ENCODE measurements at places on chromosomes 2 and 18. TPM values are rescaled to one million over a fixed set of nuclear protein-coding genes. Genes with fewer than 3 reads are reported as not detected.

GRCh38 chr2:196849895-196850294, 40.7 kb upstream of the C2orf66 start:
- 0 out of 2 replicates have a peak, but pooled peaks cover 3% of the 10 kb centered on the region for H3K4me1 ChIP-seq
- no peaks in the 10 kb centered on the region for H3K27me3 ChIP-seq
- H3K4me3 ChIP-seq = no peak overlapping the region
- no peak overlapping the region for H3K27ac ChIP-seq

DNA sequence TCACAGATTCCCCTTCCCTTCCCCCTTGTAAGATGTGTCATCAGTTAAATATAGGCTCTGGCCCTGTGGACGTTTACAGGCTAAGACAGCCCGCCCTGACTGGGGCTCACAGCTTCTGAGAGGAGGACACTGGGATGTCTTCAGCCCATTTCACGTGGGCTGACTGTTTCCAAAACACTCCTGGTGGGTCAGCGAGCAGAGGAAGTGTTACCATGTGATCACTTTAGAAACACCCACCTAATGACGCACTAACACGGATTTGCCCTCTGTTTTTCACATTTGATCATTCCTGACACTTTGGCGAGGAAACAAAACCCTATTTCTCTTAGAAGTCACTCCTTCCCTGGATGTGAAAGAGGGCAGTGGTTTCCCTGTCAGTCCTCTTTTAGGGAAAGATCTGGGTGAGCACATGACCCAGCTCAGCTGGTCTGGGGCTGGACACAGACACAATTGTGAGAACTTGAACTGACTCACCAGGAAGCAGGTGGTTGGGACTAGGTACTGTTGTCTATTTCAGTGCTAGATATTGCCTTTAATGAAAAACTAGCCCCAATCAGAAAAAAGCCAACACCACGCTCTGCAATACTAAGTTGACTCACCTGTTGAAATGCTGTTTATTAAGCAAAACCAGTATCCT, 38.8 kb downstream of the BMP10 start:
- no peaks in the 10 kb centered on the region for H3K36me3 ChIP-seq
- H3K4me1 ChIP-seq = peaks cover 26% of the 10 kb centered on the region
- H3K4me3 ChIP-seq = no peak overlapping the region
- H3K27me3 ChIP-seq = no peaks in the 10 kb centered on the region

DNA sequence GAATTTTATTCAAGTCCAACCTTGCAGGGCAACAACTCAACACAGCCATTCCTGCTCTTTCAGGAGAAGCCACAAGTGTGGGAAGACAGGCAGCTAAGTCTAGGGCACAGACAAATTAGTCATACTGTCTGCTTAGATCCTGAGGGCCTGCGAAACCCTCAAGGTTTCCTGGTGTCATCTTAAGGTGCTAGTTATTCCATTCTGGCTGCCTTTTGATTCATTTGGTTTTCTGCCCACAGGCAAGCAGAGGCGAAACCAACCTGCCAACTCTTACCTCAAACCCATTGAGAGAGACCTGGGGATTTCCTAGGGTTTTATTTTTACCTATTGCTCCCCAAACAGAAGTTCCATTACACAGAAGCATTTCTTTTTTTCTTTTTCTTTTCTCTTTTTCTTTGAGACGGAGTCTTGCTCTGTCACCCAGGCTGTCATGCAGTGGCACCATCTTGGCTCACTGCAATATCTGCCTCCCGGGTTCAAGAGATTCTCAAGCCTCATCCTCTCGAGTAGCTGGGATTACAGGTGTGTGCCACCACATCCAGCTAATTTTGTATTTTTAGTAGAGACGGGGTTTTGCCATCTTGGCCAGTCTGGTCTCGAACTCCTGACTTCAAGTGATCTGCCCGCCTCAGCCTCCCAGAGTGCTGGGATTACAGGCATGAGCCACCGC, 23.7 kb upstream of the SCYGR1 start:
- H3K4me1 ChIP-seq = peaks cover 23% of the 10 kb centered on the region
- no peak overlapping the region for H3K4me3 ChIP-seq
- no peaks in the 10 kb centered on the region for H3K36me3 ChIP-seq

DNA sequence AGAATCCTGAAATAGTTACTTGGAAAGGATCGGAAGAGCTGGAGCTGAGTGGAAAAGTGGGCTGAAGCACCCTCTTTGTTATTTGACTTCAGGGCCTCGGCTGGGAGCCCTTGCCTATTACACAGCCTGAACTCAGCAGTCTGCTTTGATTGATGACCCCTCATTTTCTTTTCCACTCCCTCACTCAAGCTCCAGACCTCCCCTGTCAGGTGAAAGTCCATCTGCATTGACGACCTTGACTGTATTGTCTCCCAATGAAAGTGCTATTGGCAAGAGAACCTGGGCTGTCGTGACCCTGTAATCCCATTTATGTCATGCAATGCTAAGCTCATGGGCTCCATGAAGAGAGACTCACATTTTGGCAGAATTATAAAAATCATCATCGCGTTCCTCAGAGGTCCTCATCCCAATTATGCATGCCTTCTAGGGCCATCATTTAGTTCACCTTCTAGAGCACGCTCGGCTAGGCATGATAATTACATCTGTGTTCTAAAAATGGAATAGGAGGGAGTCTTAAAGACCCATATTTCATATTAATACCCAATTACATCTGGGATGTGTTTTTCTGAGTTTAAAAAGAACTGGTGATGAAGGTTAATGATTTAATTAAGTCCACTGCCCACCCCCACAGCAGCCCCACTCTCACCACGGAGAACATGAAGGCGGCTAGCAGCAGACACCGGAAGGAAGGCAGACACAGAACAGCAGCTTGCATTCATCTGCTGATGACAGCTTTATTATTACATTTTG, 472.5 kb downstream of the PID1 start:
- H3K4me3 ChIP-seq = no peak overlapping the region
- no peak overlapping the region for H3K27ac ChIP-seq
- no peak for DNase-seq
- peaks cover 23% of the 10 kb centered on the region for H3K27me3 ChIP-seq

GRCh38 chr2:184498936-184499335, 99.4 kb upstream of the ZNF804A start:
- no peaks in the 10 kb centered on the region for H3K36me3 ChIP-seq
- no peaks in the 10 kb centered on the region for H3K4me1 ChIP-seq
- H3K27me3 ChIP-seq = no peaks in the 10 kb centered on the region

DNA sequence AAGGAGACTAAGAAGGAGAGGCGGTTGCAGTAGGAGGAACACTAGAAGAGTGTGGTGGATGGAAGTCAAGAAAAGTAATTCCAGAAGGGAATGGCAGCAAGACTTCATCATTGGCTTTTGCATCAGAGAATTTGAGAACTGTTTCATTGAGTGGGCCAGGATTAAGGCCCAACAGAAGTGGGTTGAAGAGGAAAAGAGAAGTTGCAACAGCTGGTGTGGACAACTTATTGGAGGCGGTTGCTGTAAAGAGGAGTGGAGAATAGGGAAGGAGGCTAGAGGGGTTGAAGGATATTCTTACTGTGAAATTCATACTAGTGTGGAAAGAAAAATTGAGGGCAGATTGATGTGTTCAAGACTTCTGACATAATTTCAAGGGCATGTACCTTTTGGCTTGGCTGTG, 168.7 kb upstream of the FN1 start:
- H3K4me1 ChIP-seq = no peaks in the 10 kb centered on the region
- no peaks in the 10 kb centered on the region for H3K27me3 ChIP-seq
- H3K4me3 ChIP-seq = no peak overlapping the region
- no peak for DNase-seq
- no peak overlapping the region for H3K27ac ChIP-seq

DNA sequence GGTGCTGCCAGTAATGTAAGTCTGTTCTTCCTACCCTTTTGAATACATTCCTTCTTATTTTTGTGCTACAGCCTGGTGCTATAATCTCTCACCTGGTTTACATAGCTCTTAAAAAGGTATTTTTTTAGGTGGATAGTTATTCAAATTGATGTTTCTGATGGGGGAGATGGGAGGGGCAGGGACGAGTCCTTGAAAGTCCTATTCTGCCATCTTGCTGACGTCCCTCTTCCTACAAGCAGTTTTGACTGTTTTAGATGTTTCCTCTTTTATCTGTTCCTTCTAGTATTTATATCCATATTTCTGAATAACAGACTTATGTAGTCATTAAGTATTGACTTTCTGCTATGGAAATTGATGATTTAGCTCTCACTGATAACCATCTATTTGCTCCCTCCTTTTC, 256.4 kb downstream of the KIAA1328 start:
- H3K4me3 ChIP-seq = no peak overlapping the region
- H3K36me3 ChIP-seq = no peaks in the 10 kb centered on the region
- DNase-seq = no peak
- no peak overlapping the region for H3K27ac ChIP-seq
- no peaks in the 10 kb centered on the region for H3K4me1 ChIP-seq

GRCh38 chr2:101884423-101884822, 107.3 kb upstream of the IL1R2 start:
- H3K4me1 ChIP-seq = peaks cover 13% of the 10 kb centered on the region
- no peaks in the 10 kb centered on the region for H3K27me3 ChIP-seq
- H3K4me3 ChIP-seq = no peak overlapping the region
- no peak for DNase-seq
- H3K36me3 ChIP-seq = peaks cover 69% of the 10 kb centered on the region
- no peak overlapping the region for H3K27ac ChIP-seq

DNA sequence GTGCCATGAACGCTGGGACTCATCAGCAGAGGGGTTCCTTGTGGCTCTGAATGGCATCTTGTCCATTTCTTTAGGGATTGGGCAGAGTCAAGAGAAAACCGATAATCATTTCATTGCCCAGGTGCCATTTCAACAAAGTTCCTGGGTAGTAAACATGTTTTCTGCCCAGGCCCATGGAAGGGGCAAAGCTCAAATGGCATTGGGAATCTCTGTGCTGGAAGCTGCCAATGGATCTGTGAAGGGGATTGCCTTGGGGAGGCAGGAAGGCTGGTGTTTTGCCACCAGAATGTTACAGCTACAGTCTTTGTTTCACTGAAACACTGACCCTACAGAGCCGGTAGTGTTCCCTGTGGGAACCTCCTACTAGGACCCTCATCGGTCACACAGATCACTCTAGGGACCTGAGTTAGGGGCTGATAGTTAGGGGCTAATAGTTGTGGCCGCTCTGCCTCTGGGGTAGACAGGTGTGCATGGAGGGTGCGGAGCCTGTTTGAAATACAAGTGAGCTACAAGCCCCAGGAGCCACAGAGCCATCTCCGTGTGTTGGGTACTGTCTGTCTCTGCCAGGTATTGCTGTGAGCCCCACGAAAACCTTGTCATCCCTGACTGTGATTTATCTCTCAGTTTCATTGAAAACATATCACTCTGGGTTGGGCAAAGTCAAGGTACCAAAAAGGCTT, 224.4 kb upstream of the COPS8 start:
- H3K4me3 ChIP-seq = no peak overlapping the region
- no peaks in the 10 kb centered on the region for H3K4me1 ChIP-seq
- no peaks in the 10 kb centered on the region for H3K27me3 ChIP-seq
- no peak overlapping the region for H3K27ac ChIP-seq

- peak overlapping the region; percentile 21 for H3K27ac ChIP-seq
- H3K4me1 ChIP-seq = peaks cover 31% of the 10 kb centered on the region
- peak; percentile 62 for DNase-seq
- H3K27me3 ChIP-seq = no peaks in the 10 kb centered on the region
- no peak overlapping the region for H3K4me3 ChIP-seq
- H3K36me3 ChIP-seq = no peaks in the 10 kb centered on the region
Measured at GRCh38 chr2:147648471-147648870, 196.4 kb upstream of the ACVR2A start.

The ACKR3 gene
- total RNA-seq = 0.86 TPM

The SAG gene
- not detected for total RNA-seq

The TDRD15 gene
- total RNA-seq = not detected

The SERPINB10 gene
- total RNA-seq = not detected

Measured in PC-3 (cell line).